ENCODE measurements at places on chromosomes 16 and 17.

DNA sequence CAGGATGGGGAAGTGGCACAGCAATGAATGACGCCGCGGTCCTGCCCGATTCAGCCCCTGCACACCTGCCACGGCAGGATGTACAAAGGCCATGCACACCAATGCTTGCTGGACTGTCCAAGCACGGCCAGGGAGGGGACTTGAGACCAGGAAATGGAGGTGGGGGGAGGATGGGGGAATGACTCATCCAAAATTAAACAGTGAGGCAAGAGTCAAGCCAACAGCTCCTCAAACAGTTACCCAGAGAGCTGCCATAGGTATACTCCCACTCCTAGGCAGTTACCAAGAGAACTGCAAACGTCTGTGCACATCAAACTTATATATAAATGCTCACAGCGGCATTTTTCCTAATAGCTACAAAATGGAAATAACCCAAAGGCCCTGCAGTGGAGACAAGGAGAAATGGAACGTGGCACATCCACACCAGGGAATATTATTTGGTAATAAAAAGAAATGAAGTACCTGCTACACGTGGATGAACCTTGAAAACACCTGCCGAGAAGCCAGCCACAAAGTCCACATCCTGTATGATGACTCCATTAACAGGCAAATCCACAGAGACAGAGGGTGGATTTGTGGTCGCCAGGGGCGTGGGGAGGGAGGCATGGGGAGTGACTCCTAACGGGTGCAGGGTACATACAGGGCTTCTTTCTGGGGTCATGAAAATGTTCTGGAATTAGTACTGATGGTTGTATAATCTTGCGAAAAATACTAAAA lies 54.1 kb downstream of the VAC14 start:
- no peak for DNase-seq

- DNase-seq: no peak
These were observed 727 bp upstream of the USP31 start for GRCh38 chr16:23149993-23150364.

DNA sequence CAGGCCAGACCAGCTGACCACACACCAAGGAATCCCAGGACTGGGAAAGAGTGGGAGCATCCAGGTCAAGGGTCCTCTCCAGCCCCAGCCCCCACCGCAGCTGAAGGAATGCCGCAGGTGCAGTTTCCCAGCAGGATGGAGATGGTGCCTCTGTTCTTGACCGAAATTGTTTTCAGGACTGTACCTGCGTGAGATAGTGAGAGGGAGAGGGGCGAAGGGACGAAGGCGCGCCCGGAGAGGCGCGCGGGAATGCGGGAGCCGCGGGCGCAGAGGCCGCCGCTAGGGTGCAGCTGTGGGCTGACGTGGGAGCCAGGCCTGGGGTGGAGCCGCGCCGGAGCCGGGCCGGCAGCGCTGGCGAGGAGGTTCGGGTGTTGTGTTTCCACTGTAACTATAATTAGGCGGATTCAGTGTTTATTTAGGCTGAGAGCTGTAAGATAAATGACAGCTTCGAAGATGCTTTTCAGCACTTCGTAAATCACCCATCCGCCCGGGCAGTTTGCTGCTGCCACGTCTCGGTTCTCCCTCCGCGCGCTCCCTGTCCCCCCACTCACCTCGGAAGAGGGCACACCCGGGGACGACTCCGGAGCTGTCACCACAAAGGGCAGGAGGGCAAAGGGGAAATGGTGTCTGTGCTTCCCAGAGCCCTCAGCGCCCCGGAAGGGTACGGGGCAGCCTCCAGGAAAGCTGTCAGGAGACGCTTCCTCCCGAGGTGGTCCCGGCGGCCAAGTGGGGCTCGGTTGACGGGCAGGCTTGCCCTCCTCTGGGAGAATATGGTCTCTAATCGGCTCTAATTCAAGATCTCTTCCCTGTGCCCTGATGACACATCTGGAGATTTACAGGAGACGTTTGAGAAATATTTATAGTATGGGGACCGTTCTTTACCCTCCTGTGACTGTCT lies 38.2 kb downstream of the HOXB1 start:
- DNase-seq: peak; percentile 25

DNA sequence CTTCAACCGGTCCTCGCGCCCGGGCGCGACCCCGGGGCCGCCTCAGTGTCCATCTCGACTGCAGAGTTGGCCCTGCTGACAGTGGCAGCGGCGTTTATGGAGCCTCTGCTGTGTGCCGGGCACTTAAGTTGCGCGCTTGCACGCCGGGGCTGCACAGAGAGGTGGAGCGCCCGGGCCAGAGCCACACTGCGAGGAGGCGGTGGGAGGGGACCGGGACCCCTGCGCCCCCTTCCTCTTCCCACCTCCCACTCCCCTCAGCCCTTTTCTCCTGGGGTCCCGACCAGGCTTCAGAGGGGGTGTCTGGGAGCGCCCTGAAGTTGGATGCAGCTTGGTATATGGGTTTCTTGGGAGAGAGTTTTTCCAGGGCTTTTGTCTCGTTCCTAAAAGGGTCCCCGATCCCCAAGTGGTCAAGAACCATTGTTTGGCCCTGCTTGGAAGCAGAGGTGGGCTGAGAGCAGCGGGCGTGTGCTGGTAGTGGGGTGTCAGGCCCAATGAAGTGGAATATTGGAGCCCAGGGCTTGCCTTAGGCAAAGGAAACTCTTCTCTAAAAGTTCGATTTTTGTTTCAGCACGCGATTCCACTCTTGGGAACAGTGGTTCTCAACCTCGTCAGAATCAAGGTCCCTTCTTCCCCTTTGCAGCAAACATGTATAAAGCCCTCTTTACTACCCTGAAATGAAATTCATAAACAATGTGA lies 605 bp downstream of the MRTFB start:
- peak; percentile 2 for DNase-seq

DNA sequence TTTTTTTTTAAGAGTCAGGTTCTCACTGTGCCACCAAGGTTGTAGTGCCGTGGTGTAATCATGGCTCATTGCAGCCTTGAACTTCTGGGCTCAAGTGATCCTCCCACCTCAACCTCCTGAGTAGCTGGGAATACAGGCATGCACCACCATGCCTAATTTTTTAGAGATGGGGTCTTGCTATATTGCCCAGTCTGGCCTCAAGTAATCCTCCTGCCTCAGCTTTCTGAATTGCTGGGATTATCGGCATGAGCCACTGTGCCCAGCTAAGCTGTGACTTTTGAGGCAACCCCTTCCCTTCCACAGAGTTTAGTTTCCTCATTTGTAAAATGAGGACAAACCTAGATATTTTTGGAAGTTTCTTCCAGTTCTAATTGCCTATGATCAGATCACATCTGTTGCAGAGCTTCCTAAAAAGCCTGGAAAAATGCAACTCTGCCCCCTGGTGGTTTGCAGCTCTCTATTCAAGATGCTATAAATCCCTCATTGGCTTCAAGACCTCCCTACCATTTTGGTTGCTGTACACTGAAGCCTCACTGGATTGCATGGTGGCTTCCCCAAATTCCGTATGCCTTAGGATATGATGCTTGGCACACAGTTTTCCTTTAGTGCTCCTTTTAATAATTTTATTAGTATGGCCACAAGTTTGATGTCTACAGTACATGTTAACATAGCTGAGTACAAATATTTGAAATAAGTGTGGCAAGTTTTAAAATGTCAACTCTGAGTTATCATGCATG lies 19.3 kb downstream of the GDE1 start:
- peak; percentile 7 for DNase-seq

- DNase-seq: peak; percentile 30
These were observed 534 bp downstream of the GPATCH8 start for GRCh38 chr17:44502598-44503146.

DNA sequence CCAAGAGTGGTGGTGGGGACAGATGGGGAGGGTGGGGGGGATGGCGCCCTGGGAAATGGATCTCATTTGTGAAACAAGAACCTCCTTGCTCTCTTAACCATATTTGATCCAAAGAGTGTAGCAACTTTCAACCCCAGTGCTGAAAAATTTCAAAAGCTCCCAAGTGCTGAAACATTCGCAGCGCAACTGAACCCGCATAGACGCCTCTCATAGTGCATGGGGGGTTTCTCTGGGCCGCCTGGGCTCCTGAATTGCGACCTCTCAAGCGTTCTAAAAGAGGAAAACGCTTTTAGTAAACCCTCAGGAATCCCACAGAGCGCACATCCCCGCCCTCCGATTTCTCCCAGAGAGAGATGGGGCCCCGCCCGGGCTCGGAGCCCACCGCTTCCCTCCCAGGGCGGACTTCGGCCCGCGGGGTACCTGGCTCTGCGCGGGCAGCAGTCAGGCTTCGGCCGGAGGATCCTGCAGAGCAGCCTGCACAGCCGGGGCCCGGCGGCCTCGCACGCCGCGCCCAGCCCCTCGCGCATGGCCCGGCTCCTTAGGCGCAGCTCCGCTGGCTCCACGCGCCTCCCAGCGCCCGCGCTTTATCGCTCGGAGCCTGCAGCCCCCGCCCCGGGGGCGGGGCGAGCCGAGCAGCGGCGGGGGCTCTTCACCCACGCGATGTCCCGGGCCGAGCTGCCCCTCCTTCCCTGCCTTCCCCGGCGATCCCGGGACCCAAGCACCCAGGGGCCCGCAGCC lies 7.0 kb downstream of the NOS2 start:
- DNase-seq: no peak

- peak; percentile 12 for DNase-seq
These were observed at the start of gene LGALS9 for GRCh38 chr17:27630607-27631410. Gene LGALS9, plus strand, starts transcription at chr17:27631188. Its CDS starts 78 bp downstream, at chr17:27631266.

DNA sequence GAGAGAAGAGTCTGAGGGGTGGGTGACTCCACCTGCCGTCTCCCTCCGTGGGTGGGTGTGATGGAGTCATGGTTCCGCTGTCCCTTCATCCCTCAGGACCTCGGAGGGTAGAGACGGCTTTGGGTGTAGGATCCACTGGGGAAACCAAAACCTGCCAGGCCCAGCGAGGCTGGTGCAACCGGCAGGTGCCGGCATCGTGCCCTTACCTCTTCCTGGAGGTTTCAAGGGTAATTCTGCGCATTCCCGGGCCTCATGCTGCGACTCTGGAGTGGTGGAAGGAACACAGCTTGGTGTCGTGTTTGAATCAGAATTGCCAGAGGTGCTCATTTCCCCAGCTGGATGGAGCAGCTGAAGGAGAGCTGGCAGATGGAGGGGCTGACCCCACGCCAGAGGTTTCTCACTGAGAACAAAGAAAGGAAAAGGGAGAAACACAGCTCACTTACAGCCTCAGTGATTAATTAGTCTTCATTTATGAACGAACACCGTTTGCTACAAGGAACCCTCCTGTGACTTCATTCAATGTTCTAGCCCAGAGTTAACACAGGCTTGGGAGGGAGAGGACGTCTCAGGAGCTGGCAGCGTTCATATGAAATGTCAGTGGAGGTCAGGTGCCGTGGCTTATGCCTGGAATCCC lies 16.3 kb upstream of the ATP2A3 start:
- no peak for DNase-seq

GRCh38 chr17:83076938-83077337 lies 2.5 kb upstream of the METRNL start:
- DNase-seq: no peak

Data from activated naive CD4-positive, alpha-beta T cell (primary cell).